ENCODE measurements at places on chromosomes 1 and 21. TPM values are rescaled to one million over a fixed set of nuclear protein-coding genes. Genes with fewer than 3 reads are reported as not detected.

- no peaks in the 10 kb centered on the region for H3K27me3 ChIP-seq
- no peak for DNase-seq
- peaks cover 89% of the 10 kb centered on the region for H3K4me1 ChIP-seq
- H3K27ac ChIP-seq: peak overlapping the region; percentile 65
These were observed 4.2 kb upstream of the ECE1 start for GRCh38 chr1:21294266-21294989.

DNA sequence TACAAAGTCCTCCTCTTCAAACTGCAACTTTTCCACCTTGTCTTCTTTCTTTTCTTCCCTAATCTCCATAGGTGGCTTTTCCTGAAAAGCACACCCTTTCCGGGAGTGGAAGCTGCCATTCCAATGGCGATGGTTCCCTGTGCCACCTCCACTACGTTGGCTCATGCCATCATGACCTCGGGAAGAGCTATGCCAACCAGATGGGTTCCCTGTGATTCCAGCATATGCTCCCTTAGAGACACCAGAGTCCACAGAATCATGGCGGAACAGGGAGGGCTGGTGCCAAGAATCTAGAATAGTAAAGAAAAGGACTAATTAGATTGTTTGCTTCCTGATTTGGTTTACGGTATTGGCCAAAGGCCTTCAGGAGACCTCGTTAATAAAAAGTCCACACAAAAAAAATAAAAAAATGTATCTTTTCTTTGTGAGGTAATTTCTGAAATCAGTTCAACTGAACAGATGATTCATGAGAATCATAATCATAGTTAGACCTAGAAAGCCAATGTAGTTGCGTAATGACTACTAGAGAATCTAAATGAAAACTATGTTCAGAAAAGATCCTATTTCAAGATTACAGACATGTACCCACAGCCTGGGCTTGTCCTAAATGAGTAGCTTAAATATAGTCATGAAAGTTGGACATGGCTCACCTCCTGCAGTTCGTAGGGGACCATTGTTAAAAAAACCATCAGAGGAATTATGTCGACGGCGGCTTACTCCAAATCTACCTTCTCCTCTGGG is 30.9 kb upstream of the CCDC17 start:
- H3K4me3 ChIP-seq: no peak overlapping the region
- DNase-seq: no peak
- no peaks in the 10 kb centered on the region for H3K27me3 ChIP-seq
- no peaks in the 10 kb centered on the region for H3K4me1 ChIP-seq
- no peak overlapping the region for H3K27ac ChIP-seq

DNA sequence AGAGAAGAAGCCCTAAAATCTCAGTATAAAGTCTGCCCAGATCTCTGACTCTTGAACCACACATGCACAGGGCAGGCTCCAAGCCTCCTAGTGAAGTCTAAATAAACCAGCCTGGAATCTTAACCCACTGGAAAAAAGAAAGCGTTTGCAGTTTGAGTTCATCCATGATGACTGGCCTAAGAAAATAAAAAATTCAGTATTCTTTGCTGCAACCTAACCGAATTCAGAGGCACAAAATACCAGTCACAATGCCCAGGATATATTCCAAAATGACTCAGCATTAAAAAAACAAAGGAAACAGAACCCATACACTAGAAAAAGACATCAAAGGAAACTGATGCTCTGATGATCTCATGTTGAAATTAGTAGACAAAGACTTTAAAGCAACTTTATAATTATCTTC is 269.2 kb downstream of the SDCCAG8 start:
- H3K27ac ChIP-seq: no peak overlapping the region
- H3K4me1 ChIP-seq: no peaks in the 10 kb centered on the region
- no peak overlapping the region for H3K4me3 ChIP-seq
- H3K27me3 ChIP-seq: no peaks in the 10 kb centered on the region

DNA sequence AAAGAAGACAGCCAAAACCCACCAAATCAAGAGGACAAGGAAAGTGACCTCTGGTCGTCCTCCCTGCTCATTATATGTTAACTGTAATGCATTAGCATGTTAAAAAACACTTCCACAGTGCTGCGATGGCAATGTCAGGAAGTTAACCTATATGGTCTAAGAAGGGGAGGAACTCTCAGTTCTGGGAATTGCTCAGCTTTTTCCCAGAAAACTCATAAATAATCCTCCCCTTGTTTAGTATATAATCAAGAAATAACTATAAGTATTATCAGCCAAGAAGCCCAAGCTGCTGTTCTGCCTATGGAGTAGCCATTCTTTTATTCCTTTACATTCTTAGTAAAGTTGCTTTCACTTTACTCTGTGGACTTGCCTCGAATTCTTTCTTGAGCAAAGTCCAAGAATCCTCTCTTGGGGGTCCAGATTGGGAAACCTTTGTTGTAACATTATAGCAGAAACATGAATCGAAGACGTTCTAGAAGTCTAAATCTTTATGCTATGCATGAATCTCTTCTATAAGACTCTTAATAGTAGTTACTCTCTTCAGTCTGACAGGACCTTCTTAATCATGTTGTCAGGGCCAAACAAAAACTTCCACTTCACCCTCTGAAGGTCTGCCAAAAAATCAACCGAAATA is 110.0 kb upstream of the VANGL1 start:
- DNase-seq: no peak
- no peak overlapping the region for H3K27ac ChIP-seq
- no peaks in the 10 kb centered on the region for H3K36me3 ChIP-seq
- H3K4me1 ChIP-seq: peaks cover 14% of the 10 kb centered on the region

DNA sequence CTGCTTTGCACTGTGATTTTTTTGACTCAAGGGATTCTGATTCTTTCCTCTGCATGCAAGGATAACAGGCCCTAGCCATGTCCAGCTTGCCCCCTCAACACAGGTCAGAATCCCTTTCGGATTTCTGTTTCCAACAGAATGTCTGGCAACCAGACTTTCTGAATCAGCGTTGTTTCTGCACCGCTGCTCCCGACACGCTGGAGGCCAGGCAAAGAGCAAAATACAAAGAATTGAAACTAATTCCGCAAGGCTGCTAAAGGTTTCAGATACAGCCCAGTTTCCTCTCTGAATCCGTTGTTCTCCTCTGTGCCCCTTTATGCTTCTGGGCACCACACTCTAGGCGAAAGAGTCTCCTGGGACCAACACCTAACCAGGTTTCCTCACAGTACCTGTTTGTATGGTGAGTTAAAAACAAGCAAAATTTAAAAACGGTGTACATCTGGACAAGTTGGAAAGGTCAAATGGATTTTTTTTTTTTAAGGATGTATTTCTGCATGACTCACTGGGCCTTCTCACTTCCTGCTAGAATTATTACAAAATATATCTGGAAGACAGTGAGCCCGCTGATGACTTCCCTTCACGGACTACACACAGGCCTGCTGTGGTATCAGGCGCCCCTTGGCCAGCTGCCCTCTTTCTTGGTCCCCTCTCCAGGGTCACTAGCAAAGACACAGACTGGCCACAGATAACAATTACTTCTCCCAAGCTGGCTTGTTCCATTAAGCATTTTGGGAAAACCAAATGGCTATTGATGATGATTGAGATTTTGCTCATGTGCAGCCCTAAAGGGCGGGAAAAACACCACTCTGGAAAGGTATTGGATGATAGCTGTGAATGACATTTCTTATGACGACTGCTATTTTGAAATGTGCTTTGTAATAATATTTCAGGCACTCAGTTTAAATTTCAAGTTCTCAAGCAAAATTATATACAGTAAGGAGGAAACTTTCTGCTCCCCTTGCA is 118.3 kb downstream of the TGFB2 start:
- H3K27ac ChIP-seq: peak overlapping the region; percentile 26
- H3K27me3 ChIP-seq: no peaks in the 10 kb centered on the region
- no peak for DNase-seq
- H3K4me3 ChIP-seq: no peak overlapping the region
- no peaks in the 10 kb centered on the region for H3K36me3 ChIP-seq

DNA sequence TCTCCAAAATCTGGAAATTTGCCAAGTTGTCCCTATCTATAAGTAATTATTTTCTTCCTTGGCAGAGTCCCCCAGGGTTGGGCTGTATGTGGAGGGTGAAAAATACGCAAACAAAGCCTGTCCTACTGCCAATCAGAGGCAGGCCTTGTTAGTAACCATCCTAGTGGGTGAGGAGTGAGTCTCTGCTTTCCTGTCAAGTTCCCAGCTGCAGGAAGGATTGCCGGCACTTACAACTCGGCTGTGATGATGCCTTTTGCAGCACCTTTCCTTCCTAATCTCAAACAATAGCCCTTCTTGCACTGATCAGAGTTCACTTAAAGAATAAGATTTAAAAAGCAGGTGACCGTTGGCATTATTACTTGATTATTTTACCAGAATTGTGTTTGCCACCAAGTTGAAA is 31.3 kb upstream of the FGGY start:
- no peak overlapping the region for H3K4me3 ChIP-seq
- H3K27me3 ChIP-seq: no peaks in the 10 kb centered on the region
- H3K27ac ChIP-seq: no peak overlapping the region
- DNase-seq: no peak

GRCh38 chr1:45365051-45365450 is 24.8 kb upstream of the MUTYH start:
- no peak for DNase-seq
- no peaks in the 10 kb centered on the region for H3K27me3 ChIP-seq
- peaks cover 11% of the 10 kb centered on the region for H3K4me1 ChIP-seq
- H3K27ac ChIP-seq: no peak overlapping the region
- H3K4me3 ChIP-seq: no peak overlapping the region

DNA sequence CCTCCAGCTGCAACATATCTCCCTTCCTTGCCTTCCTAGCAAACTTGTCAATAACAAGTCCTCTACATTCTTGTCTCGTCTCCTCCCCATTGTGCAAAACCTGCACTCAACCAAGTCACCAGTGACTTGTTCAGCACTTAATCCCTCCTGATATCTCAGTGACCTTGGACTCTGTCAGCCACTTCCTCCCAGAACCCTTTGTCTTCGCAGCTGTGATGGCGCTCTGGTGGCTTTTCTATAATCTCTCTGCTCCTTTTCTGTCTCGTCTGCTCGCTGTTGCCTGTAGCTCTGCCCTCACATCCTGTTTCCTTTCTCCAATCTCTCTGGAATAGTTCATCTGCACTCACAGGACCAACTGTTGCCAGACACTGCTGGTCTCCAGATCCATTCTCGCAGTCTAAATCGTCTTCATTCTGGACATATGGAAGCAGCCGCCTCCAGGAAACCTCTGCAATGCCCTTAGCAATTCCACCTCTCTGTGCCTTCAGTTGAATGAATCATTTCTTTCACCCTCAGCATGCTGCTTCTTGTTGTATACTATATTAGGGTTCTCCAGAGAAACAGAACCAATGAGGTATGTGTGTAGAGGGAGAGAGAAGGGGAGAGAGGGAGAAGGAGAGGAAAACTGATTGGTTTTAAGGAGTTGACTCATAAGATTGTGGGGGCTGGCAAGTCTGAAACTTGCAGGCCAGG is 17.4 kb upstream of the IFNAR2 start:
- H3K27me3 ChIP-seq: no peaks in the 10 kb centered on the region
- no peaks in the 10 kb centered on the region for H3K36me3 ChIP-seq
- H3K27ac ChIP-seq: no peak overlapping the region
- H3K4me1 ChIP-seq: peaks cover 10% of the 10 kb centered on the region

- no peak for DNase-seq
- H3K36me3 ChIP-seq: no peaks in the 10 kb centered on the region
- no peak overlapping the region for H3K4me3 ChIP-seq
These were observed 1598.9 kb downstream of the PLA2G4A start for GRCh38 chr1:188427642-188428041.

- DNase-seq: no peak
- H3K36me3 ChIP-seq: no peaks in the 10 kb centered on the region
- H3K4me1 ChIP-seq: no peaks in the 10 kb centered on the region
- no peaks in the 10 kb centered on the region for H3K27me3 ChIP-seq
- H3K4me3 ChIP-seq: no peak overlapping the region
These were observed 36.6 kb downstream of the TBX19 start for GRCh38 chr1:168317309-168317708.

DNA sequence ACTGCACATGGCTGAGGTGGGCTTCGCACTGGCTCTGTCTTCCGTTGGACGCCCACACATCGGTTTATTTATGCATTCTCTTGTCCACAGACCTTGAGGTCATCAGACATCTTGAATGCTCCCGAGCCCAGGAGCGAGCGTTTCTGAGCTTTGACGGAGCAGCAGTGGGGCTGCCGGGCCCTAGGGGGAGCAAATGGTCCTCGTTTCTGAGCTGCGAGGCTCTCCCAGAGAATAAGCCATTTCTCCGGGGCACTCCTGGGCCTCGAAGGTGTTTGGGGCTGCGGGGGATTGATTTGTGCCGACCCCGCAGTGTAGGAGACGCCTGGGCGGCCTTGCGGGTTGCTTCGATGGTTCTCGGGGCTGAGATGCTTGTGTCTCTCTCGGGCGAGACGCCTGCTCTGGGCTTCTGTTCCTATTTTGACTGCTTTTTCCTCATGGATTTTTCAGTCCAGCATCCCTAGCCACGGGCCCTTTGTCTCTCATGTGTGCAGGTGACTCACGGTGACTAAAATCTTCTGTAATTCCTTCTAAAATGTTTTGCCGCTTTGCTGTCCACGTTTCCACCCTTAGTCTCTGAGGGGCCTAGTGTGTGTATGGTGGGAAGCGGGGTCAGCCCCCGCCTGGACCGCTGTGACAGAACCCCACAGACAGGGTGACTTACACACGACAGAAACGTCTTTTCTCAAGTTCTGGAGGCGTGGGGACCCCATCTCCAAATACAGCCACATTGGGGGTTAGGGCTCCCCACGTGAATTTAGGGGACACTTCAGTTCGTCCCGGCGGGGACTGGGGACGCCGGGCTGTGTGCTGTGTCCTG is 62.1 kb downstream of the FAAP20 start:
- H3K36me3 ChIP-seq: no peaks in the 10 kb centered on the region
- no peak for DNase-seq
- no peaks in the 10 kb centered on the region for H3K27me3 ChIP-seq
- H3K4me1 ChIP-seq: peaks cover 33% of the 10 kb centered on the region
- peak overlapping the region; percentile 51 for H3K4me3 ChIP-seq
- peak overlapping the region; percentile 87 for H3K27ac ChIP-seq

GRCh38 chr21:32320726-32321125 is 22.1 kb downstream of the MRAP start:
- H3K27me3 ChIP-seq: no peaks in the 10 kb centered on the region
- no peak overlapping the region for H3K4me3 ChIP-seq
- no peak for DNase-seq
- H3K4me1 ChIP-seq: no peaks in the 10 kb centered on the region
- H3K36me3 ChIP-seq: peaks cover 98% of the 10 kb centered on the region

GRCh38 chr1:41435570-41436178 is 48.8 kb downstream of the EDN2 start:
- peaks cover 29% of the 10 kb centered on the region for H3K4me1 ChIP-seq
- no peaks in the 10 kb centered on the region for H3K36me3 ChIP-seq
- no peak for DNase-seq
- no peaks in the 10 kb centered on the region for H3K27me3 ChIP-seq
- H3K4me3 ChIP-seq: no peak overlapping the region

Gene CYP4A11
- total RNA-seq: not detected

Gene ELAPOR1
- 0.25 TPM for total RNA-seq

Gene OR2L8
- not detected for total RNA-seq

Gene SPRR2G
- not detected for total RNA-seq

Gene RGS5
- 94.0 TPM for total RNA-seq

Gene ELAVL4
- 2.2 TPM for total RNA-seq

Gene F13B
- not detected for total RNA-seq

Gene TSPEAR
- not detected for total RNA-seq

Gene CHIT1
- total RNA-seq: not detected

Gene CAMK2N1
- total RNA-seq: 18.9 TPM

Gene CRABP2
- total RNA-seq: 97.7 TPM

Gene BRDT
- total RNA-seq: not detected

All from vagina (tissue), 2 donors.